ENCODE measurements at places on chromosomes 5 and 9.
A peak's percentile ranks its signal among the peaks of the same experiment; 100 is the strongest.

DNA sequence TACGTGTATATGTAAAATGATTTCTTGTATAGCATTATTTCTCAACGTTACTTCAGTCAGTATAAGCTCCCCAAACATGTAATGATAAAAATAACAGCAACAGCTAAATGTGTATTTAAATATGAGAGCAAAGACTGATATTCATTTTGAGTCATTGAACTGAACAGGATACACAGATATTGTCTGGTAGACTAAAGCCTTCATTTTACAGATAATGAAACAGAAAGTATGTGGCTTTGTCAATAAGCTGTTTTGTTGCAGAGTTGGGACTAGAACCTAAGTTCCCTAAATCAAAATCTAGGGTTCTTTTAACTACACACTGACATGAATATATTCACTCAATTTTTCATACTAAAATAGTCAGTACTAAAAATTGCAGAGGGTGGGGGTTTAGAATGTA is 80.4 kb upstream of the MARCHF11 start:
- DNase-seq: no peak

DNA sequence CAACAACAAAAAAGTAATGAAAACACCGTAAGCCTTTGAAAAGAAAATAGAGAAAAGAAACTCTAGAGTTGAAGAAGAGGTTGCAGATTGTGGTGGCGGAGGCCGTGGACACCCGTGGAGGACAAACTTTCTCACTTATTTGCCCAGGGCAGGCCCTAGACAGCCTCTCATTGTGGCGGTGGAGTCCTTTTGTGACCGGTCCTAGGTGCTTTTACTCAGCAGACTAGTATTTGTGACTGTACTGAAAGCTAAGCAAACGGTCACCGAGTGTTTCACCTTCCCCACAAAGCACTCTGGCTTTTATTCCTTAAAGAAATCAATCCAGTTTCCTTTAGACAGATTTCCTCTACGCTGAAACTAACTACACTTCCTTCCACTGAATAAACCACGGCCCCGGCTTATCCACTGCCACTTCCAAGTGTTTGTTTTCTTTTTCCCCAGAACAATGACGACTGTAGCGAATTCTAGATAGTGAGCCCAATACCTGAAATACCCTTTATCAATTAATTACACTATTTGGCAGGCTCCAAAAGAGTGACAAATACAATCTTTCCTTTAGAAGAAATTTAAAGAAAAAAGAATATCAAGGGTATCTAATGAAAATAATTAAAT is 210.2 kb upstream of the TARS1 start:
- DNase-seq: no peak

GRCh38 chr9:21608200-21608599 is 126.1 kb upstream of the IFNE start:
- no peak for DNase-seq

- no peak for DNase-seq
Measured at GRCh38 chr5:68424799-68425537, 209.4 kb downstream of the PIK3R1 start.

GRCh38 chr9:101093620-101094019 is 65.1 kb downstream of the PLPPR1 start:
- peak; percentile 36 for DNase-seq

DNA sequence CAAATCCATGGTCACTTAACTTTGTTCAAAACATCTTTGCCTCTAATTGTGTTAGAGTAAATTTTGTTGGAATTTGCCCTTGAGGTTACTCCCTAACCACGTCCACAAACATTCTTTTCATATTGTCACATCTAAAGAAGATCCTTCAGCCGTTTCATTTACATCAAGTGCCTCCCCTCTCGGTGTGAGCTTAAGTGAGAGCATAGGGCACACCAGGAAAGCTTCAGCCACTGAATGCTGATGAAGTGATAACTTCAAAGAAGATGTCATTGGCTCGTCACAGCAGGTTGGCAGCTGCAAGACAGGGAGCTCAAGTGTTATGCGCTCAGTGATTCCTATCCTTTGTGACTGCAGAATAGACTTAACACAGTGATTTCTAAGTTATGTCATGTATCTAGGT is 49.6 kb upstream of the ADAMTS19 start:
- DNase-seq: no peak

- no peak for DNase-seq
Measured at GRCh38 chr9:27925815-27926214, 352.5 kb upstream of the C9orf72 start.

GRCh38 chr9:72428329-72428728 is 63.3 kb upstream of the ZFAND5 start:
- DNase-seq: peak; percentile 91

- DNase-seq: no peak
Measured at GRCh38 chr9:18237776-18238175, 236.2 kb upstream of the ADAMTSL1 start.

DNA sequence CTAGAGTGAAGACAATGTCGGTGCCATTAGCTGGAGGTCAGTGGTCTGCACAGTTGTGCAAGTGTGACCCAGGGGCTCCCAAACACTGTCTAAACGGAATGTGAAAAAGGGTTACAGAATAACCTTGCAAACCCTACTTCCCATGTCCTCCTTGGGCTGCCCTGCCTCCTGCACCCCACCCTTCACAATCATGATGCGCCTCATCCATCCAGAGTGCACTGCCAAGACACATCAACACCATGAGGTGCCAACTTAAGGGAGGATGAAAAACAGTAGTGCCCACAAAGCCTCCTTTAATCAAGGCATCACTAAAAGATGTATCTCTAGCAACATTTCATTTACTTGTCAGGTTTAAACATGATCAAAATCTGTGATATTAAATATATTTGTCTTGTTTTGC is 87.1 kb downstream of the SETX start:
- no peak for DNase-seq

- no peak for DNase-seq
Measured at GRCh38 chr5:134053314-134053839, 48.6 kb upstream of the VDAC1 start.

DNA sequence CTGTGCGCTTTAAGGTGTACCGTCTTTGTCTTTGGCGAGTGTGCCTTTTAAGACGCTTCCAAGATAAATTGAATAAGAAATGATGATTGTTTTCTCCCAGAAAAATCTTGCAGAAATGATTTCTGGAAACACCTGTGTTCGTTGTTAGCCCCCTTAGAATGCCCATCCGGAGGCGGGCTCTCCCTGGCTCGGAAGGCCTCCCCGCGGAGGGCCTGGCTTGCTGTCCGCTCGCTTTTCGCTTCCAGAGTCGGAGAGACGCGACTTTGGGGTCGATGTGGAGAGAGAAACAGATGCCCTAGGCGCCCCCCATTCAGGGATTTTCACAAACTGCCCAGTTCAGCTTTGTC is 23.9 kb downstream of the LECT2 start:
- DNase-seq: no peak

DNA sequence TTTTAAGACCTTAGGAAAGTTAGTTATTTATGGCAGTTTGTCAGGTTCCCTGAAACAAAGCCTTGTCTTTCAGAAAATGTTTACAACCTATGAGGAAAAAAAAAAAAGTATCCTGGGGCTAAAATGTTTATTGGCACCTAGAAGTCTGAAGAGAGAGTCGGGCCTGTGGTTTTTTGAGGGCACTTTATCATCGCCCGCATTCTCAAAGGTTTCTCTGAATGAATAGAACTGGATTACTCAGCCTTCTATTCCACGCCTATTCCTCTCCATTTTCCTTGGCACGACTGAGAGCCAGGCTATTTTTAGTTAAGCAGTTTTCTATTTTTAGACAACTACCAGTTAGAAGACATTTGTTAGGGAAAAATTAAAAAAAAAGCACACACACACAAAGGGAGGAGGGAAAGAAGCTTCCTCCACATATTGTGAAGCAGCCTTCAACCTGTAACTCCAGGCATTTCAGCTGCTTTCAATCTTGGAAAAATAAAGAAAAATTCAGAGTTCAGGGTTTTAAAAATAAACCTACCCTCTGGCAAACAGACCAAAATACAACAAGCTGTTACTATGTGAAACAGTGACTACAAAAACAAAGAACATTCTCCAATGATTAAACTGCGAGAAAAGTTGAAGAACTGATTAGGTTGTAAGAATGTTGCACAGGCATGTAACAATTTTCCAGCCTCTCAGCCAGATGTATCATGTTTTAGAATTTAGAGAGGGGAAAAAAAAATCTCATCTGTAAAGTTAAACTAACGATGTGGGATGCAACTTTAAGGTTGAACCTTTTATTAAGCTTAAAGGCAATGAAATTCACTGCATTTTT is 97.0 kb downstream of the MEF2C start:
- DNase-seq: peak; percentile 77

GRCh38 chr9:107693625-107694326 is 204.2 kb upstream of the KLF4 start:
- no peak for DNase-seq

DNA sequence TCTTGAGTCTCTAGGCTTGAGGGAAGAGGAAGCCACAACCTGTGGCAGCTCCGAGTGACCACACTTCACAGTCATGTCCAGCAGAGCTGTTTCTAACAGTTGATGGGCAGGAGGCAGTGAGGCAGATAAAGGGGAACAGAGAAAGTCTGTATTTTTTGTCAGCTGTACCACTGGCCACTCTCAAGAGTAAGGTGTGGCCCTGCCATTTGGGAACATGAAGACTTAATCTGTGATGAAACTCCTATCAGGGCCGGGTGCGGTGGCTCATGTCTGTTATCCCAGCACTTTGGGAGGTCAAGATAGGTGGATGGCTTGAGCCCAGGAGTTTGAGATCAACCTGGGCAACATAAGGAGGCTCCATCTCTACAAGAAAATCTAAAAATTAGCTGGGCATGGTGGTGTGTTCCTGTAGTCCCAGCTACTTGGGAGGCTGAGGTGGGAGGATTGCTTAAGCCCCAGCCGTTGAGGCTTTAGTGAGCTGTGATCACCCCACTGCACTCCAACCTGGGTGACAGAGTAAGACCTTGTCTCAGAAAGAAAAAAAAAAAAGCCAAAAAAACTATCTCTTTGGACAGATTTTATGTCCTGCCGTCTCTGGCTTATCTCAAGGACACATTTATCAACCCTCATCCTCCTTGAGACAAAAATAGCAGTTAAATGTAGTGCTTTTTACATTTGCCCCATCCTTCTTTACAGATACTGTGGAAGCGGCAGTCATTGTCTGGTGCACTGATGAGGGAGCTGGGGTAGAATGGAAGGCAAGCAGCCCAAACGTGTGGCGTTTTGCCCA is 11.9 kb upstream of the COL15A1 start:
- no peak for DNase-seq
